ENCODE measurements at places on chromosomes 3 and 15.

DNA sequence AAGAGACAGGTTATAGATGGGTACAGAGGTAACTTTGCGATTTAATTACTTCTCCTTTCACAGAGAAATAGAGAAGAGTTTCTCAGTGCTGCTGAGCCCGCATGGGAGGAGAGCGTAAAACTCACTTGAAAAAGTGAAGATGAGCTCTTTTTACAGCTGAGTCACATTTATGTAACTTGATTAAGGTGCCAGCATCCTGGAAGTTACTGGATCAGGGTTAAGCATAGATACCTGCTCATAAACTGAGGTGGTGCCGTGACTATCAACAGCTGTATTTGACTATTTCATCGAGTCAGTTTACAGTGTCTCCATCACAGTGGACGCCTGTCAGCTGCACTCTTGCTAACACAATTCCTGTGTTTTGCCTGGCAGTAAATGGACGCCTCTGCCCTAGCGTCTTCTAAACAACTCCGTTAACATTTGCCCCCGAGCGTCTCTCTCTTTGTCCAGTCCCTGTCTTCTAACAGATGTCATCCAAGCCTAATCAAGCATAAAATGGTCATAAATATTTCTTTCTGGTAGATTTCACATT is 414.6 kb downstream of the FOXP1 start:
- DNase-seq = peak; percentile 39

- DNase-seq = no peak
These were observed 12.4 kb downstream of the GP5 start for GRCh38 chr3:194386648-194387047.

DNA sequence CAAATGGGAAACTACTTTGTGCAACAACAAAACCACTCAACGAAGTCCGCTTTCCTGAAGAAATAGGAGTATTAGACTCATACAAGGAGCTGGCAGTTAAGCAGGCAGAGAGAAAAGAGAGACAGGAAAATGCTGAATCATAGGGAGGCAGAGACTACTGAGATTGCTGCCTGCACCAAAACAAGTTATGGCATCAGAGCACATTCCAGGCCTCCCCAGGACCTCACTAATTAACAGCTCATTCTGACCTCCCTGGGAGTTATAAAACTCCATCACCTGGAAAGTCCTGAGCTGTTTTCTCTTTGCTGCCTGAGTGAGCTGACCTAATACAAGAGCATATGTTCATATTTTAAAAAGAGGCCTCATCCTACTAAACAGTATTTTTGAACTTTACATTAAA is 741.0 kb downstream of the MCTP2 start:
- DNase-seq = no peak

- no peak for DNase-seq
These were observed 22.8 kb upstream of the TM2D3 start for GRCh38 chr15:101675015-101675414.
